ENCODE measurements at places on chromosomes 3 and 15.

DNA sequence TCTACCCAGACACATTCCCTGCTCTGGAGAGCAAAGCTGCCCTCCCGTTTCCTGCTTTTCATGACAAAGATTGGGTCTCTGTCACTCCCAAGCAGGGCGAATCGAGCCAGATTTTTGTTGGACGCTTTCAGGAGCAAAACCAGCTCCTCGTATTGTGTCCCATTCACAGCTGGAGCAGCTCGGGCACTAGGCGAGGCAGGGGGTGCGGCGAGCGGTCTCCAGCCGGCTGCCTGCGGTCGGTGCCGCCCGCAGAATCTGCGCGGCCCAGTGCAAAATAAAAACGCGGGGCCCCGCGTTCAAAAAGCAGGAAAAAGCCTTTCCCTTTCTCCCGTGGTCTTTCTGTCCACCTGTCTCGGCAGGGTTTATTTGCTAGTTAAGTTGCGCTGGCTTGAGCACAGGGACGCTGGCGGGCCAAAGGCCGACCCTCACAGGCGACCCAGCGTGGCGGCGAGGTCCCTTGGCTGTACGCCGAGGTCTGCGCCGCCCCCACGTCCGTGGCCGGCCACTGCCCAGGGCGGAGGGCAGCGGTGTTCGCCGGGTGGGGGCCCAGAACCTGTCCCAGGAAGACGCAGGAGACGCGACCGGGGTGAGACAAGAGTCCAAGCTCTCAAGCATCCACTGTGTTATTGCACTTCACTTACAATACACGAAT is 71.2 kb downstream of the CYP19A1 start:
- peak; percentile 25 for DNase-seq

GRCh38 chr3:64673159-64673715 is 14.6 kb downstream of the ADAMTS9 start:
- DNase-seq, result no peak

GRCh38 chr15:65971741-65971995 is 102.4 kb downstream of the RAB11A start:
- DNase-seq, result no peak

GRCh38 chr3:10930666-10931040 is 61.9 kb upstream of the SLC6A1 start:
- DNase-seq, result no peak

DNA sequence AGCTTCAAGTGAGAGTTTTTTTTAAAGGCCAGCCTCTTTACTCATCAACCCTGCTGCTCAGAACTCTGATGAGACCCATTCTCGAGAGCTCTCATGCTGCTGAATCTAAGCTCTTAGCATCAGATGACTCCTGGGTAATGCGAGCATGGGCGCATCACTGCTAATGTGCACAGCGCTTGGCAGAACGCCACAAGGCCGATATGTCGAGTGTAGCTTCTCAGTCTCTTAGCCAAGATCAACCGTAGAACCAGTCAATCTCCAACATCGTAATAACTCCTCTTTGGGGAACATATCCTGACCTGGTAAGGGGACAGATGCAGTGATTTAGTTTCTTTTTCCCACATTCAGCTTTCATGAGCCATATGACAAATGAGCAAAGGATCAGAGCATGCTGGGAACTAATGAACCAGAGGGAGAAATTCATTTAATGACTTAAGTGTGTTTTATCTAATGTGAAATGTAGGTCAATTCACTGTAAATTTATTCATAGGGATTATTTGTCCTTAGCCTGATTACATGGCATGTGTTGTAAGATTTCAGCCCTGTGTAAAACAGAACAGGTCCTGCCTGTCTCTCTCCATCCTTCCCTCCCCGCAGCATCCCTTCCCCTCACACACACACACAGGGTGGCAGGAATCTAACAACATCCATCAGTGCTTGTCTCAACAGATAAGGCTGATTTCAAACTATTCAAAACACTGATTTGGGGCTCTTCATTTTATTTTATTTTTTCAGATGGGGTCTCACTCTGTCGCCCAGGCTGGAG is 195.4 kb upstream of the C2CD4B start:
- no peak for DNase-seq

- DNase-seq, result no peak
Measured at GRCh38 chr15:32119694-32120330, 89.5 kb downstream of the CHRNA7 start.

- no peak for DNase-seq
Measured at GRCh38 chr15:92438471-92438870, 44.8 kb downstream of the ST8SIA2 start.

DNA sequence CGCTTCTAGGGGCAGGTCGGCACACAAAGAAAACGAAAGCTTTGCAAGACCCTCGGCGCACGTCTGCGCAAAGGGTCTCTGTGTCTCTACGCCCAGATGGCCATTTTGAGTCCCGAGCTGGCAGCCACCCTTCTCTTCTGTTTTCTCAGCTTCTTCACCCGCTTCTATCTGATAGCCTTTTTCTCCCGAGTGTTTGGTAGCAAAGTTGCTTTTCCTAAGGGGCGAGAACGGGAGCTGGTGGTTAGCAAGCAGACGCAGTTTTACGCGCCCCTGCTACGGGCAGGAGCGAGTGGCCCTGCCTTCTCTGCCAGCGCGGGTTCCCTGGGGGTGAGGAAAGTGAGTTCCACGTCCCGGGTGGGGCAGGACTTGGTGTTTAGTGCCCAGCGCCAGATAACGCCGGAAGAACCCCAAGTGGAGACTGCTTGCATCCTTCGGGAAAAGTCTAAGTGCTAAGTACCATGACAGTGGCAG is 2.9 kb upstream of the MKRN2 start:
- DNase-seq, result no peak

- DNase-seq, result no peak
Measured at GRCh38 chr3:97979610-97980009, 7.4 kb upstream of the RIOX2 start.

DNA sequence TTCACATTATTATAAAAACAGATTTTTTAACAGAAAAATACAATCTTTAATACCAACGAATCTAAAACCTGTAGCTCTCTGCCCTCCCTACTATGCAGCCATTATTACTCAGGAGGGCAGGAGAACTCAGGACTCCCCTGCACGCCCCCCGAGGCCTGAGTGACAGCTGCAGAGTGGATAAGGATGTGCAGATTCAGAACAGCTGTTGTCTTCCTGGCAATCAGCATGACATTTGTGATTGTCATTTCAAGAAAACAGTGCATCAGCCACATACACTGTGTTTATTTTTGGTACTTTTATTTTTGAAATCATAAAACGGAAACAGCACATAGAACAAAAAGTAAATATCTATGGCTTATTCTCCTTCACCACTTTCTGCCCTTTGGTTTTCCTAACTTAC is 450.8 kb downstream of the OCA2 start:
- DNase-seq, result no peak

DNA sequence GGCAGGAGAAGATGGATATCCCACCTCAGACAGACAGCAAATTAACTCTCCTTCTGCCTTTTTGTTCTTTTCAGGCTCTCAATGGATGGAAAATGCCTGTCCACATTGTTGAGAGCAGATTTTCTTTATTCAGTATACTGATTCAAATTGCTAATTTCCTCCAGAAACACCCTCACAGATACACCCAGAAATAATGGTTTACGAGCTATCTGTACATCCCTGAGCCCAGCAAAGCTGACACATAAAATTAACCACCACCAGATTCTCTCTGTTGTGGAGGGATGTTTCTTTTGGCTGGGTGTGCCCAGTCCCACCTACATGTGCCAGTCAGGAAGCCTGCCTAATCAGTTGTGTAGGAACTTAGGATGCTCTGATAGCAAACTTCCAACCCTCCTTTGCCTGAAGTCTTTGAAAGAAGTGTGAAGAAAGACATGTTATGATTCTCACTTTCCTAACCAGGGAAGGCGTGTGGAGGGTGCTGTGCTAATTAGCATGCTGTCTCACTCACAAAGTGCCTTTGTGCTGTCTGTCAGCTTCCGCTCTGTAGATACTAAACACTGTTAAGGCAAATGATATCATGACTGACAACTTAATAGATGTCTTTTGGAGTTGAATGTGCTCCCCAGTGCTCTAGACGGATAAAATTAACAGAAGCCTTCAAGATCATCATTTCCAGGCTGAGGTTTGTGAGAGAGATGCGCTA is 208.5 kb downstream of the CLSTN2 start:
- no peak for DNase-seq

DNA sequence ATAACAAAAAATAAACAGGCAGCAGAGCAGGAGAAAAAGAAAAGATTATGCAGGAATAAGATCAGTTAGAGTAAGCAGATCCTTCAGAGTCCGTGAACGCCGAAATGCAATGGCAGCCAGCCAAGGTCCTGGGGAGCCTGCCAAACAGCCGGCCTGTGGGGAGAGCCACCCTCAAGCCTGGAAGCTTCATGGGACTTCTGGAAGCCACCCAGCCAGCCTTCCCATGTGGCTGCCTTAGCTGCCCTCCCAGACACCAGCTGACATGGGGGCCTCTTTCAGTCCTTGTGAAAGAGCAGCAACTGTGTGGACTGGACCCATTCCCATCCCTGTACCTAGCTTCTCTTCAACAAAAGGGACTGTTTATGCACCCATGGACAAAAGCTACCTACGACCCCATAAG is 64.9 kb upstream of the RAD18 start:
- DNase-seq, result no peak

- DNase-seq, result no peak
Measured at GRCh38 chr15:33279613-33280205, 31.1 kb upstream of the RYR3 start.

- DNase-seq, result no peak
Measured at GRCh38 chr3:187718802-187719201, 16.4 kb upstream of the RTP2 start.

DNA sequence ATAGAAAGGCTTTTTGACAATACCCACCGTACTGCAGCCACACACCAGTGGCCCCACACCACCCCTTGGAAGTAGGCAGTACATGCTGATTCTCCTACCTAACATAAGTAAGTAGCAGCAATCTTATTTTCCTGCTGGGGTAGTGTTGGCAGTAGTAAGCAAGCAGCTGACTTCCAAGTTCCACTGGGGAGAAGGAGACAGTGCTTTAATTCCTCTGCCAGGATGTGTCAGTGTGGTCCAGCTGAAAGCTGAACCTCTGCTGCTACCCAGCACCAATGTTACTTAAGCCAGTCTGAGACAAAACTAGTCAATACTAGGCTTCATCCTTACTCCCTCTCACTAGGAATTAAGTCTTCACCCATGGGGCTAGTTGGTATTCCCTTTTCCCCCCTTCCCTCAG is 74.7 kb downstream of the DZIP3 start:
- DNase-seq, result no peak

DNA sequence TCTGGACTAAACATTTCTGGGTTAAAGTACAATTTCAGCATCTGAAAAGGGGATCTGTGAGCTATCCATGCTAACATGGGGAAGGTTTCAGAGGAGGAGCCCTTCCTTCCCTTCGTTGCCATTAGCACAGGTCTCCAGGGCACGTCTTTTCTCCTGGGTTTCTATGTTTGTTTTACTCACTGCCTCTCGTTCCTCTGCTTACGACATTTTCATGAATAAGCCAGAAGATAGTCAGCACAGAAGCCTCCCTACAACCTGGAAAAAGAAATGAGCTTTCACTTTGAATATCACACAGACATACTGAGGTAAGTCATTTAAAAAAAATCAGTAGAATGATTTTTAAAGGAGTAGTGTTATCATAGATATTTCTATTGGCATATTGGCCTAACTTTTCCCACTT is 117.2 kb upstream of the KCNMB2 start:
- DNase-seq, result no peak

DNA sequence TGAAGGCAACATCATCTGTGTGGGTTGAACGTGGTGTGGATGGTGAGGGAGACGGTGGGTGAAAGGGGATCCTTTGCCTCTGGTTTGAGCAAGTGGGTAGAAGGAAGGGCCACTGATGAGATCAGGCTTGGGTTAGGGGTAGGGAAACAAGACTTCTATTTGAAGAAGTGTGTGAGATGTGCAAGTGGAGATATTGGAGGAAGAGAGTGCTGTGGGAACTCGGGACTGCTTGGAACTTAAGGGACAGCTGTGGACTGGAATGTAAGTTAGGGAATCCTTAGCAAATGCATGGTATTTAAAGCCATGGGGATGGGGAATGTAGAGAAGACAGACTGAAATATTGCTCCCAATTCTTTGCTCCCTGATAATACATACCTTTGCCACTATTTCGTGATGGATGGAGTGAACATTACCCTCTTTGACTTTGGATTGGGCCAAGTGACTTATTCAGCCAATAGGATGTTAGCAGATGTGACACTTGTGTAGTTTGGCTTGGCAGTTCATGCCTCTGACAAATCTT is 30.2 kb upstream of the AMOTL2 start:
- DNase-seq, result no peak

GRCh38 chr15:60074181-60074885 is 70.2 kb downstream of the FOXB1 start:
- no peak for DNase-seq

DNA sequence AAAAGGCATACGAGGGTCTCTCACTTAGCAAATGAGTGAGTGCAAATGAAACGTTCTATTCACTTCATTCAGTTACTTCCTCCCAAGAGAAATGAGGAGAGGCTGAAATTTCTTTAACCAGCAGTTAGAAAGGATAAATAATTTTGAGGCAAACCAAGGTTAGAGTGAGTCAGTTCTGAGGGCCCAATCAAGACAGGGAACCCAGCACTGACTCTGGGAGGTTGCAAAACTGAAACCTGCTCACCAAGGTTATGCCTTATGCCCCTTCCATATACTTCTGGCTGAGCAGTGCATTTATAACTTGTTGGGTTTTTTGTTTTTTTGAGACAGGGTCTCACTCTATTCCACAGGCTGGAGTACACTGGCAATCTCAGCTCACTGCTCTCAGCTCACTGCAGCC is 4.5 kb upstream of the RPSA start:
- DNase-seq, result no peak

DNA sequence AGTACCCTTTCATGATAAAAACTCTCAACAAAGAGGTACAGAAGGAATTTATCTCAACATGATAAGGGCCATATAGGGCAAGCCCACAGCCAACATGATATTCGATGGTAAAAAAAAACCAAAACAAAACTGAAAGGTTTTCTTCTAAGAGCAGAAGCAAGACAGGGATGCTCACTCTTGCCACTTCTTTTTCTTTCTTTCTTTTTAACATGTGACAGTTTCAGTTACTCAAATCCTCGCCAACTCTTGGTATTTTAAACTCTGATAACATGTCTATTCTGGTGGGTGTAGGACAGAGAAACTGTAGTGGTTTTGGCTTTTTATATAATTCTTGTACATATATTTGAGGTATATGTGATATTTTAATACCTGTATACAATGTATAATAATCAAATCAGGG is 74.0 kb upstream of the NMNAT3 start:
- DNase-seq, result no peak

DNA sequence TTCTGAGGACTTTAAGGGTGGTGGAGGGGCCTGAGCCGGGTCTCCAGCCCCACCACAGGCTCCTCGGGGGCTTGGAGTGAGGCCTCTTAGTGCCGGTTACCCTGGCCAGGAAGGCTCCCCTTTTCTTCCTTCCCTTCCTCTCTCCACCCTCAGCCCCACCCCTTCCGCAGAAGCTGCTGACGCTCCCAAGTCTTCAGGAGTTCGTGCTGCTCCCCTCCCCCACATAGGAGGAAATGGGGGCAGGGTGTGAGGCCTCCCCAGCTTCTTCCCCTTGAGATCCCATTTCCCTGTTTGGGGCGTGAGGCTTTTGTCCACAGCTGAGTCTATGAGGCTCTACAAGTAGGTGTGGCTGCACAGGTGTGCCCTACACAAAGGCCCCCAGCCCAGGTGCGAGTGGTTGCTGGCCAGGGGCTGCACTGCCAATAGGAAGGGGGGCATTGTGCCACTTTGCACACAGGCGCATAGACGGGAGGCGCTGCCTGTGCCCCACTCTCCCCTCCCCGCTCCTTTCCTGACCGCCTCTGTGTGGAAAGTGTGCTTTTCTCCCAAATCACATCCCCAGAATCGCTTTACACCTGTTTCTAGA is 915 bp upstream of the CALML4 start:
- DNase-seq, result no peak

GRCh38 chr15:100986158-100986896 is 67.2 kb downstream of the LRRK1 start:
- no peak for DNase-seq
